ENCODE measurements at places on chromosomes 5 and 9.

GRCh38 chr5:176181271-176181855, 56.9 kb upstream of the SIMC1 start:
- DNase-seq = no peak

DNA sequence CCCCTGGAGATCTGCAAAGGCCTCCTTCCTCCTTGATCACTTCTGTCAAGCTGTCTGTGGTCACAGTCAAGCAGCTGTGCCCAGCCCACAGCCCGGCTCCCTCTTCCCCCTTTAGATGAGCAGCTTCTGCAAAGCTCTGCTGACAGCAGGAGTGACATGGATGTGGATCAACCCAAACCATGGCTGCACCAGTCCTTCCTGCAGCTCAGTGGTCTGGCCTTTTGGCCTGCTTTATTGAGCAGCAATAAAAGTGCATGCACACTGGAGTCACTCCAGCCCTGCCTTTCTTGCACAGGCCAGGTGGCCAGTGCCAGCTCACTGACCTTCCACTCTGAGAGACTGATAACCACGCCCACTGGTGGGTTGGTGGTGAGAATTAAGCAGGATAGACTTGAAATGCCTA, 91.3 kb upstream of the OTULINL start:
- DNase-seq = no peak

DNA sequence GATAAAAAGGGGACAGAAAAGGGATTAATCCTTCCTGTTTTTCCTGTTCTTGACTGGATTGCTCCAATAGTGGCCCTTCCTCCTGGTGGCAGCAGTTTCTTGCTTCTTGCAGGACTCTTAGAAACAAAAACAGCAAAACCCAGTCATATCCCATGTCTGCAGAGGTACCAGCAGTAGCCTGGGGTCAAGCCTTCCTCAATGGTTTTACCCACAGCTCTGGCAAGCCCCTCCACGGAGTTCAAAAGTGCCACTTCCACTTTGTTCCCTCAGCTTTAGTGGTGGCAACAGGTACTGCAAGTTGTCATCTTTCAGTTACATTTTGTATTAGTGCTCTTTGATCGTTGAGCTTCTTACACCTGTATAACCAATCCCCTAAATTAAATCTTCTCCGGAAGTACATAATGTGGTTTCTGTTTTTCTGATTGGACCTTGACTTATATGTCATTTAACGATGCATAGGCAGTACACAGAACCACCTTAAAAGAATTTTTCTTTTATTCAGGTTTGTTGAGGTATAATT, 8.7 kb upstream of the RANBP6 start:
- peak; percentile 26 for DNase-seq

- DNase-seq = peak; percentile 32
Observed at GRCh38 chr5:169649486-169649885, 12.4 kb downstream of the DOCK2 start.

DNA sequence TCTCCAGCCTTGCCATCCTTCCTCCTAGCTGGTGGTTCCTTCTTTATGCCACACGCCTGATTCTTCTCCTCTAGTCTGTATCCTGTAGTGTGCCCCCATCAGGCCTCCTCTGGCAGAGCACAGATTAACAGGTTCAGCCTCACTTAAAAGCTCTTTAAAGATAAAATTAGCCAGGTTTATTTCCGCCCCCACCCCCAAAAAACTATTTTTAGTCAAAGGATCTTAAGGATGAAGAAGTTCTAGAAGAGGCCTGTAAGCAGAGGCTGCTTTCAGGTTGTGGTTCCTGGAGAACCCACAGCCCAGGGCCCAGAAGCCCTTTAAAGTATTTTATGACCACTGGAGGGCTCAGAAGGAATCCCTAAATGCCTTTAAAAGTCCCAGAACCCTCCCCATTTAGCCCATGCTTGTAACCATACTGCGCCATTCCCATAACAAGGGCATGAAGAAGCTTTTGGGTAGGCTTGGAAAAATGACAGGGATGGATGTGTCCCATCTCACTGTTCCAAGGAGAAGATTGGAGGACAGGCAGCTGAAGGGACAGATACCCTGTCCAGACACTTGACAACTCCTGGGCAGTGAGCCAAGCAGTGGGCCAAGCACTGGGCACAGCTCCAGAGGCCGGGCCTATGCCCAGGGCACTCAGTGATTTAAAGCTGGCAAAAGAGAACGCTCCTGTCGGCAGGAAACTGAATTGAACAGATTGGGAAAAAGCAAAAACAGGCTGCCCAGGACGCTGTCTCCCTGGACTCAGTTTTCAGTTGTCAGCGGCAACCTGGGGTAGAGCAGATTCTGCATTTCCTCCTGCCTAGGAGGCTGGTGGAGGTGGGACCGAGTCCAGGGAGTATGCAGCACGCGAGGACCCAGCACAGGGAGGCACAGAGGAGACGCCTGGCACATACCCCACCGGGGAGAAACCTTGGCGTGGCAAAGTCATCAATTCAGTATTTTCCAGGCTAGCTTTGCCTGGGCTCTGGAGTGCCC, 106.3 kb upstream of the SSBP2 start:
- DNase-seq = no peak

- no peak for DNase-seq
Observed at GRCh38 chr9:126783949-126784348, 20.9 kb upstream of the ZBTB43 start.

GRCh38 chr5:36243653-36244052, 1.9 kb upstream of the NADK2 start:
- no peak for DNase-seq

DNA sequence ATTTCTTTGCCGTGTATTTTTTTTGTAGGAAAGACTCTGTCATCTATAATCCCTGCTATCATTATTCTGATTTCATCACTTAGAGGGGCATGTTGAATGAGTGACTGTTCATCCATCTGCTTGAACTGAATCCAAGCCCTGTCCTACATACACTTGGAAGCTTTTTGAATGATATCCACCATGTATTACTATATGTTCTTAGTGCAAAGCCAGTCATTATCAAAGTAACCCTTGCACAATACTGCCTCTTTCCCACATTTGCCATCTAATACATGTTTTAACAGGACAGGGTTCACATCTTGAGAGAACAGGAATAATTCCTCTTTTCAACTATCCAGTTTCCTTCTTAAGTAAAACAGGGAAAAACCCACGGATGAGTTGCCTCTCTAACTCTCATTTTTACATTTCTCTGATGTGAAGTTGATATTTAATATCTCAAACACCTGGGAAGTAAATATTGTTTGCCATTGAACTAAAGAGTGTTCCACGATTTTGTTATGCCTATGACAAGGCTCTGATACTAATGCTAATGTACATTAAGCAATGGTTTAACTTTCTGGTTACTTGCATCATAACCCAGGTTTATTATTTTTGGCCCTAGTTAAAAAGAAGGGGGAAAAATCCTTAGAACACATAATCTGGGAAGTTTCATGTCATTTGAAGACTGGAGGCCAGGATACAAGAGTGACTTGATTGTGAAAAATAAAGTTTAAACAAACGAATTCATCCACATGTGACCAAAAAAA, 103.7 kb upstream of the TARS1 start:
- DNase-seq = no peak

- no peak for DNase-seq
Observed at GRCh38 chr5:37807621-37808301, 32.1 kb downstream of the GDNF start.

- DNase-seq = no peak
Observed at GRCh38 chr9:31790720-31791119, 593.7 kb upstream of the ACO1 start.

DNA sequence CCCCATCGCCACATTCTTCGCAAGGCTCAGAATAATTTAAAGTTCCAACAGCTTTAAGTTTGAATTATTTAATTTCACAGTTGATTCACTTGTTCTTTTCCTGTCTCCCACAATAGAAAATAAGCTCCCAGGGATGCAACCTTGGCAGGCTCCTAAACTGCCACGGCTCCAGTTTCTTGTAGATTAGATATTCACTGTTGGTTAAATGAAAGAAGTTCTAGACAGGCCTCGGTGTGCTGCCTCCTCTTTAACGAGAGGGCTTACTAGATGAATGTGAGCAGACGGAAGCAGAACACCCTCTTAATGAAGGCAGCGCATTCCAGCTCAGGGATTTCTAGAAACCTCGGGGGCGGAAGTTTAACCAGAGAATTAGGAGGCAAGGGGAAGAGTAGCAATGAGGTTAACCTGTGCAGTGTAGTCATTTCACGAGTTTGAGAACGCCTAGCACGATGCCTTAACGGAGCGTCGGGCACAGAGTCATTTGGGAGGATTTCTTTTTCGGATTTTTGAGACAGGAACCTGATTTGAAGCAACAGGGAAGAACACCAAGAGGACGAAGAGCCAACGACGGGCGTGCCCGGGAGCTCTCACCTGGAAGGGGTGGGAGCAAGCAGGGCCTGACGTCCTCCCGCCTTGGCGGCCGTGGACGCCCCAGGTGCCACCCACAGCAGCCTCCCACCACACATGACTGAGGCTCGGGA, 637 bp upstream of the SMC5 start:
- DNase-seq = no peak

DNA sequence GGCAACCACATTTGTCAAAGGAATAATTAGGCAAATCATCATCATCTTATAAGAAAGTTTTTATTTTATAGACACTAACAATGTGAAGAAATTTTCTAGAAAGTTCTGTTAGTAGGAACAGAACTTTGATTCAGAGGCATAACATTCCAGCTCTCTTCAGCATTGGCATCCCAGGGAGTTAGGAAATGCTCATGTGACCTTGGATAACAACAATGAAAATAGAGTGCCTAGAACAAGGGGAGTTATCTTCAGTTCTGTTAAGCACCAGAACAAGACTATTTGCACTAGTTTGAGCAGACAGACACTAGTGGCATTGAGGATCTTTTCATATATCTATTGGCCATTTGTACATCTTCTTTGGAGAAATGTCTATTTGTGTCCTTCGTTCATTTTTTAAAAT, 7.0 kb upstream of the NMUR2 start:
- DNase-seq = no peak

GRCh38 chr5:115267617-115268016, 4.9 kb upstream of the PGGT1B start:
- DNase-seq = no peak

GRCh38 chr9:114592356-114592755, 4.8 kb downstream of the ATP6V1G1 start:
- DNase-seq = peak; percentile 50

DNA sequence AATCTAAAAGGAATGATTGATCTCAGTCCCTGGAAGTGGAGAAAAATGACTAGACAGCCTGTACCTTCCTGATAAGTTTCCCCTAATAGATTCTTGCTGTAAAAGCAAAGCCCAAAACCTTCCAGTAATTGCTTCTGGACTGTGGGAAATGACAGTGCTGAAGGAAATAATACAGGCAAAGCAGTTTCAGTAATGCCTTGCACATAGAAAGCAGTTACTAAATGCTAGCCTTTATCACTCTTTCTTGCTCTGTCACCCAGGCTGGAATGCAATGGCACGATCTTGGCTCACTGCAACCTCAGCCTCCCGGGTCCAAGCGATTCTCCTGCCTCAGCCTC, 50.3 kb downstream of the MAP1B start:
- no peak for DNase-seq

DNA sequence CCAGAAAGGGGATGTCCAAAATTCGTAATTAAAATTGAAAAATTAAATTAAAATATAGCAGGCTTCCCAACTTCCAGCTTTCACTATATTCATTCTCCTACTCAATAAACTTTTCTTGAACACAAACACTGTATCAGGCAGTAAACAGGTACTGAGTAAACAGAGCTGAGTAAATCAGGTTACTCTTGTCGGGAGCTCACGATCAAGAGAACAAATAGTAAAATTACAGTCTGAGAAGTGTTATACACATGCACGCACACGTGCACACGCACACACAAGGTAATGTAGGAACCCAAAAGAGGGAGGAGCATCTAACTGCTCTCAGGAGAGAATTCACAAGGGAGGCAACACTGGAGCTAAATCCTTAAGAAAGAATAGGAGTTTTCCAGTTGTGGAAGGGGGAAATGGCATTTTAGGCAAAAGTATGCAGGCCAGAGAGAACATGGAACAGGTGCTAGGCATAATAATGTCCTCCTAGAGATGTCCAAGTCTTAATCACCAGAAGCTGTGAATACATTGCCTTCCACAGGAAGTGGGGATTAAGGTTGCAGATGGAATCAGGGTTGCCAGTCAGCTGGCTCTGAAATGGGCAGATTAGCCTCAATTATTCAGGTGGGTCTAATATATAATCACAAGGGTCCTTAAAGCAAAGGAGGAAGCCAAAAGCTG, 598.8 kb upstream of the BRINP1 start:
- no peak for DNase-seq

DNA sequence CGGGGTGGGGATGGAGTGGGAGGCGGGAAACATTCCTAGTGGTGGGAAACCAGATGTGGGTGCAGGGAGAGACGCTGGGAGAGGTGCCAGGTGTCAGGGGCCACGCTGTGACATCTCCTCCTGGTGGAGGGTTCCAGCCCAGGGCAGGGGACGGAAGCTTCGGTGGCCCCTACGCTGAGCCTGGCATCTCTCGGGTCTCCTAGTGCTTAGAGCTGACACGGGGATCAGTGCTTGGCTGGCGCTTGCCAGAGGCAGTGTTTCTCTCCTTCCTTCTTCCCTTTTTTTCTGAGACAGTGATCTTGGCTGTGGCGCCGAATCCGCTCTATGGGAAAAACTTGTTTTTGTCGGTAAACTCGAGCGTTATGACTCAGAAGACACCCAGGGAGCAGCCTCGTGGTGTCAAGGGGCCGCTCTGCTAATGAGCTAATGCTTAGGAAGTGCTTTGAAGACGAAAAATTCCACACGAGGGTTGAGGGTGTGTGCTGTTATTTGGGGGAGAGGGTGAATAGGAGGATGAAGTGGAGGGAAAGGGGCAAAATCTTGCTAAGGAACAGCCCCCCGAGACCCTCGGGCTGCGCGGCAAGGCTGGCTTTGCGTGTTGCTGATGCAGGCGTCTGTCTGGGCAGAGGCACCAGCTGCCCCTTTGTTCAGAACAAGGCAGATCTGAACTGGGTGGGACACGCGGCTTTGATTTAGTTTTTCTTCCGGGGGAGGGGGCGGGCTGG, 20.4 kb upstream of the IER5L start:
- DNase-seq = no peak

- no peak for DNase-seq
Observed at GRCh38 chr9:84554069-84554664, 115.4 kb upstream of the NTRK2 start.

DNA sequence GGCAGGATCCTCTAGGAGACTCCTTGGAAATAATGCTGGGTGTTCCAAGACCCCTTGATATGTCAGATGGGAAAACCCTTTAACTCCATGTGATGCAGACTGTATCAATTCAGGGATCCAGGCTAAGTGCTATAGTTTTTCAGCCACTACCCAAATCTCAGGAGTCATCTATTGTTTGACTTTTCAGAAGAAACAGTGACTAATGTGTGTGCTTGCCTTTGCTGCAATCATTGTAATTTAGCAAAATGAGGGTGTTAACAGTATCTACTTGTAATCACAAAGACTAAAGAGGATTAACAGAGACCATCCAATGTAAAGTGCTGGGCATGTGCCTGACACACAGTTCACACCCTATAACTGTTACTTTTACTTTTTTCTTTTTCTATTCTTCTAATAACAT, 309.6 kb upstream of the RFX3 start:
- no peak for DNase-seq
